ENCODE measurements at places on chromosomes 7 and 10. TPM values are rescaled to one million over a fixed set of nuclear protein-coding genes. Genes with fewer than 3 reads are reported as not detected.

- DNase-seq: no peak
Observed at GRCh38 chr7:45687721-45688120, 113.6 kb downstream of the ADCY1 start.

DNA sequence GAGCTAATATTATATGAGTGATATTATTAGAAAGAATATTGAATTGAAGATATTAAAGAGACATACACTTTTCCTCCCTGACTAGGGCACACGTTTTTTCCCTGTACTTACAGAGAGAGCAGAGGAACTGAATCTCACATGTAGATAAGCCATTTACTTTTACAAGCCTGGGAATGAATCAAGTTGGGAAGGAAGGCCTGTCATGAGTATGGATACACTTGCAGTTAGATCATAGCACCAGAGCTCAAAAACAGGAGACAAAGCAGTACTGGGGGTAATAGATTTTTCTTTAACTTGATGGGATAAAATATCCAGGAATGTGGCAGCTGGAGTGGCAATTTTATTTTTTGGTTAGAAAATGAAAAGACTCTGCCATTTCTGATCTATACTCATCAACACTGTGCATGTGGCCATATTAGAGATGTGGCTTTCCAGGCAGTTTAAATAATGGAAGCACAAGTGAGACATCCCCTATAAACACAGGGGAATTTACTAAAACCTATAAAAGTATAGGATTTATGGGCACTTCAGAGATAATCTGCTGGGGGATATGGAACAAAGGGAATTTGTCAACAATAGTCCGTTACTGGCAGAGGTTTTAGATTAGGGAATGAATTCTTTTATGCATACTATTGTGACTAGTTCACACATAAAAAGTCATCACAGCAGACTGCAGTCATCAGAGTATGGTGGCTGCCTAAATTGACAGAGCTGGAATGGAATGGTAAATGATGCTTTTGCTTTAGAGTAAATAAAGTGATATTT lies 657.7 kb upstream of the MBL2 start:
- no peak for DNase-seq

DNA sequence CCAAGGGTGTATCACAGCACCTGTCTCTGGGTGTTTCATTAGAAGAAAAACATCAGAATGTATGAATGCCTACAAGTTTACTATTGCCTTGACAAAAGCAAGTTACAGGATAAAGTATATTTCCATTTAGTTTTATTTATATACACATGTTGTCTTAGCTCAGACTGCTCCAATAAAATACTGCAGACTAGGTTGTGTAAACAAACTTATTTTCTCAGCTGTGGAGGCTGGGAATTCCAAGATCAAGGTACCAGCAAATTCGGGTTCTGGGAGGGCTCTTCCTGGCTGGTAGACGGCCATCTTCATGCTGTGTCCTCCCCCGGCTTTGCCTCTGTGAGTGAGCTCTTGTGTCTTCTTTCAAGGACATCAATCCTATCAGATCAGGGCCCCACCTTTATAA lies 77.1 kb upstream of the UNC5B start:
- no peak for DNase-seq

GRCh38 chr7:77887567-77887966 lies 89.0 kb downstream of the PHTF2 start:
- no peak for DNase-seq

DNA sequence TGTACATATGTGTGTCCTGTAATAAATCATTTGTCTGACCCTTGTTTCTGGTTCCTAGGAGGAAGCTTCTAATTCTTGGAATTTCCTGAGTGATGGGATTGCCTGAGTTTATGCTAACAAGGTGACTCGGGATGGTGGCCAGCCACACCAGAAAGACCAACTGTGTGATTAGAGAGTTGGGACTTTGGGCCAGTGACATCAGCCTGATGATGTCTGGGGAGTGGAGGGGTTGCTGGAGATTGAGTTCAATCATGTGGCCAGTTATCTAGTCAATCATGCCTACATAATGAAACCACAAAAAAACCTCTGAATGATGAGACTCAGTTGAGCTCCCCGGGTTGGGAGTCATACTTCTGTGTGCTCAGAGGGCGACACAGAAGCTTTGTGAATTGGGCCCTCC lies 23.5 kb upstream of the CARD11 start:
- peak; percentile 73 for DNase-seq

DNA sequence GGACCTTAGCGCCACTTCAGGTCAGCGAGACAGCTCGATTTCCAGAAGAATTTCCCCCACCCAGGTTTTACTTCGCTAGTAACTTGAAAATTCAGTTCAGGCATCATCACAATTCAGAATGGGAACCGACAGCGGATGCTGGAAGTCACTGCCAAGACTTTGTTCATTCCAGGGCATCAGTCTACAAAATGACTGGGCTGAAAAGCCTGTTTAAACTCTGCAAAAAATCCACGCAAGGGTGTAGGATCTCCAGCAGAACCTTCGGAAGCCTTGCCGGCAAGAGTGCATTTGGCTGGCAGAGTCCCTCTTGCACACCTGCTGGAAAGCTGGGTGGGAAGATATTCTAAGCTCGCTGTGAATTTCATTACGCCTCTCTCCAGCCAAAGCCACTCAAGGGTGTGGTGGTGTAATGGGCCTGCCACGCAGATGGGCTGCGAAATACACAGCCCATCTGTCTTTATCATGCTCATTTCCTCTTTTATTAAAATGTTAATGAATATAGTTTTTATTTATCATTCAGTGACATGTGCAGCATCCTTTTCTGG lies 672.0 kb upstream of the FOXK1 start:
- no peak for DNase-seq

GRCh38 chr7:145848691-145849090 lies 267.9 kb upstream of the CNTNAP2 start:
- DNase-seq: no peak

GRCh38 chr10:86337121-86337601 lies 29.4 kb downstream of the GRID1 start:
- DNase-seq: no peak

DNA sequence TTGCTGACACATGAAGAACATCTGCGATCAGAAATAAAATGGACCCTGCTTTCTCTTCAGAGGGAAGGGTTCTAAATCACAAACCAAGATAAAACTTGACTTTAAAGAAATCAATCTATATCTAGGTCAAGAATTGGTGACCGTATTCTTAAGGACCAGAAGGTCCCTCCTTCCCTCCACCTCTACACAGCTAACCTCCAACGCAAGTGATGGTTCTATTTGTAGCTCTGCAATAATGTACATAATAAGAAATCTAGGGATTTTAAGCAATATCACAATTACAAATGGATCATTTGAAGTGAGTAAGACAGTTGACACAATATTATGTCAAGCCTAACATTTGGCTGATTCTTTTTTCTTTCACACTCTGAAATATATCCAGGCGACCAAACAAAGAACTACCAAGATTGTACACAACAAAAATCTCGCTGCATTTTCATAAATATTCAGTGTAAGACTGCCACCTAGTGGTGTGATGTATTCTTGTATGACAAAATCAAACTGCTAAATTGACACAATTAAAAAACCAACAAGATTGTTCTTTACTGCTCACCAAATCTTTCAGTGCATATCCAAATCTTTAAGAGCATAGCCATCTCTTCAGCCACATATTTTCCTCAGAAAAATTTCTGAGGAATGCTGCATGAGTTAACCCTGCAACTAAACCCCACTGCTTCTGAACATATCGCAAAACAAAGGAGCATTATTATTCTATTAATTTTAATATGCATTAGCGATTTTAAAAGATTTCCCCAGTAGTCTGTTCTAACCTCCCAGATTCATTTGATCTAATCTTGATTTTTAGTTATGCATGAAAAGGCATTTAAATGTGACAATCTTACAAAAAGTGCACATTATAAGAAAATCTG lies 44.5 kb downstream of the ICA1 start:
- peak; percentile 78 for DNase-seq

Gene LZTS2
- total RNA-seq: 36.9 TPM

Gene PLXDC2
- total RNA-seq: 0.07 TPM

Gene OTUD1
- total RNA-seq: 69.0 TPM

Gene UNCX
- total RNA-seq: not detected

Gene OIT3
- total RNA-seq: not detected

Gene PODXL
- 5.8 TPM for total RNA-seq
